ENCODE measurements at places on chromosomes 2 and 18.

GRCh38 chr2:178072000-178072382 lies 586 bp downstream of the PDE11A start:
- H3K36me3 ChIP-seq: no peaks in the 10 kb centered on the region
- H3K4me3 ChIP-seq: no peak overlapping the region

DNA sequence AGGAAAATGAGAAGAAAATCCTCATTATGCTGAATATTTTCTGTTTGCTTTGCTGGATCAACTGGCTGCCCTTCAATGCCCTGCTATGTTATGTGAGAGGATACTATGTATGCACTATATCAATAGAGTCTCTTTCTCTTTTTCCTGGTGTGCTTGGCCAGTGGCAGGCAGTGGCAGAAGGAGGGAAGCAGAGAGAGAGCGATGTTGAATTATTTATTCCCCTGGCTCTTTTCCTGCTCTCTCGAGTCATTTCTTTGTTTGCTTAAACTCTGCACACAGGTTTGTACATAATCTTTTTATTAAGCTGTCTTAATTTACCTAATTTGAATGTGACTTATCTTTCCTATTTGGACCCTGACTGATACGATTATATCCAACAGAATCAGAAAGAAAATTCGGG lies 1727.3 kb downstream of the SUCLG1 start:
- H3K36me3 ChIP-seq: no peaks in the 10 kb centered on the region
- no peaks in the 10 kb centered on the region for H3K4me1 ChIP-seq
- DNase-seq: no peak
- H3K4me3 ChIP-seq: no peak overlapping the region
- no peak overlapping the region for H3K27ac ChIP-seq

- no peak overlapping the region for H3K4me3 ChIP-seq
- H3K36me3 ChIP-seq: no peaks in the 10 kb centered on the region
- no peak for DNase-seq
- no peak overlapping the region for H3K27ac ChIP-seq
Measured at GRCh38 chr2:223042284-223042683, 9.7 kb upstream of the KCNE4 start.

DNA sequence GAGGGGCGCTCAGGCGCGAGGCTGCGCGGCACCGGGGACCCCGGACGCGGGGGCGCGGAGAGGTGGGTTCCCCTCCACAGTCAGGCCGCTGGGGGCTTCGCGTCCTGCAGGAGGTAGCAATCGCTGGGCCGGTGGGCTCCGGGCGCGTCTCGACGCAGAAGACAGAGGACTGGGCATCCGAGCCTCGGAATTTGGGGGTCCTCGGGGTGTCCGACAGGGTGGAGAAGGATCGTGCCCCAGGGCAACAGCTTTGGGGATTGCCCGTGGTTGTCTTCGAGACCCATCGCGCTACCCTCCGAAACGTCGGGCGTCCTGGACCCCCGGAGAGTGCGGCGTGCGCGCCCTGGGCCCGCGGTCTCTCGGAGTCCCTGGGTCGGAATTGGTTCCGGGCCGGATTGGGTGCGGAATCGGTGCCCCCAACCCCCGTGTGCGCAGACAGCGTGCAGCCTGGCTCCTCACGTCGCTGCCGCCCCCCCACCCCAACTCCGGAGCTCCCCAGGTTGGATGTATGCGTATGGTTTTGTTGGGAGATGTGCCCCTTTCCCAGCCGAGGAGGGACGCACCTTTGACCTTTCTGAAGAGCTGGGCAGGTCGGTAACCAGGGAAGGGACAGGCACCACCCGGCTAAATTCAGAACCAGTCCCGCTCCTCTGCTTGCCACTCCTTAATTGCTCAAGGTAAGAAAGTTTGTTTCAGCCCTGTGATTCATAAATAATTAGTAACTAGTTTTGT lies 750 bp downstream of the NPAS2 start:
- H3K27ac ChIP-seq: no peak overlapping the region
- peak overlapping the region; percentile 7 for H3K4me3 ChIP-seq
- DNase-seq: no peak

DNA sequence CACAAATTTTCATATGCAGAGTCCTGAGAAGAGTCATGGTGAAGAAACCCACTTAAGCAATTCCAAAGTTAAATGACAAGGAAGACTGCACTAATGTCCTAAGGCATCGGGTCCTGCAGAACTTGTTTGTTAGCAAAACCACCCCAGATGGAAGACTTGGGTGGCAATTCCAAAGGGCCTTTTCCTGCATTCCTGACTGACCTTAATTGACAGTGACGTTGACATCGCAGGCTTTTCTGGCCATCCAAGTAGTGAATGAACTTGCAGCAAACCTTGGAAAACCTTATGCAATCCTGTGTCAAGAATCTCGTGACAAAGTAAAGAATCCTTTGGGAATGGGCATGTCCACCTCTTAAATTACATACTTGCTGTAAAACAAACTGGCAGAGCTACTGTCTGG lies 112.5 kb upstream of the SH3BP4 start:
- H3K27me3 ChIP-seq: peaks cover 45% of the 10 kb centered on the region
- no peak for DNase-seq
- H3K27ac ChIP-seq: no peak overlapping the region
- H3K4me1 ChIP-seq: no peaks in the 10 kb centered on the region
- no peaks in the 10 kb centered on the region for H3K36me3 ChIP-seq
- no peak overlapping the region for H3K4me3 ChIP-seq

DNA sequence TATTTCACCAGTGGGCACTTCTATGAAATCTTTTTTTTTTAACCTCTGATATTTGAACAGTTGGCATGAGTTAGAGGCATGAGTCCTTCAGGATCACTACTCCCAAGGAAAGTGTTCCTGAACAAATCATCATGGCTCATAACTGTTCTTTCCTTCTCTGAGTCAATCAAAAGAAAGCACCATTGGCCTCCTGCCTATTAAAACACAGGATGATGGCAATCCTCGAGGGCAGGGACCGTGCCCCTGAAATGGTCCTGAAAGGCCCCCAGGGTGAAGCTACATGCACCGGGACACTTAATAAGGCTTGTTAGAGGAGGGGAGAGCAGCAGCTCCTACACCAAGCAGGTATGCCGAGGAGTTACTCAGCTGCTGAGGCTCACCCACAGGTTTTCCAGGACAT lies 43.5 kb downstream of the SLC14A2 start:
- H3K4me3 ChIP-seq: no peak overlapping the region
- no peak overlapping the region for H3K27ac ChIP-seq
- H3K27me3 ChIP-seq: no peaks in the 10 kb centered on the region
- peaks cover 9% of the 10 kb centered on the region for H3K4me1 ChIP-seq
- H3K36me3 ChIP-seq: no peaks in the 10 kb centered on the region

DNA sequence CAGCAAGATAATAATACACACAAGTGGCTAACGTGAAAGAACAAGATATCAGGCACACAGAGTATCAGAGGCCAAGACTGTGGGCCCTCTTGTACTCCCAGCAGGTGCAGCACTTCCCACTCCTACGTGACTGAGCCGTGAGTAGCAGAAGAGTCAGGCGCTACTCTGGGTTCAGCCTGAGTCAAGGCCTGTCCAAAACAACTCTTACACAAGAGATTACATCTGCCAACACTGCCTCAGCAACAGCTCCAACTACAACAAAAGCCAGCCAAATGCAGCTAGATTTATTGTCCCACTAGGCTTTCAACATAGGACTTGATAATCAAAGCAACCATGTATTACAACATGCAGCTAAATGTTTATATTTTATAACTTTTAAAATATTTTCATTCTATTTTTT lies 56.2 kb downstream of the ITSN2 start:
- peaks cover 3% of the 10 kb centered on the region for H3K4me1 ChIP-seq
- no peak for DNase-seq
- no peak overlapping the region for H3K4me3 ChIP-seq
- H3K27ac ChIP-seq: no peak overlapping the region
- H3K27me3 ChIP-seq: no peaks in the 10 kb centered on the region

- H3K4me3 ChIP-seq: no peak overlapping the region
- H3K4me1 ChIP-seq: peaks cover 2% of the 10 kb centered on the region
- H3K36me3 ChIP-seq: no peaks in the 10 kb centered on the region
- H3K27ac ChIP-seq: no peak overlapping the region
Measured at GRCh38 chr2:2703762-2704427, 372.8 kb upstream of the MYT1L start.

DNA sequence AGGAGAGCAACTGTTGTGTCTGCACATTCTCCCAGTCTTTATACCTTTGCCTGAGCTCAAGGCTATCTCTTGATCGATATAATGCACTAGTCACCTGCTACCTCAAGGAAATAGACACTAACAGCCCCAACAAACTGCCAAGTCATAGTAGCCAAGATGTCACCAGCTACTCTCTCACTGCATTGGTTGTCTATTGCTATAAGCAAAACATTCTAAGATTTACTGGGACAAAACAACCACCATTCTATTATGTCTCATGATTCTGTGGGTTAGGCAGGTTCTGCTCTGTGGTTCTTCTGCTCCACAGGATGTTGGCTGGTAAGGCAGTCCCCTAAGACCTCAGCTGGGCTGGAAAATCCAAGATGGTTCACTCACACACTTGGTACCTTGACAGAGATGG lies 28.5 kb upstream of the MLPH start:
- H3K4me3 ChIP-seq: no peak overlapping the region
- no peaks in the 10 kb centered on the region for H3K27me3 ChIP-seq
- no peak for DNase-seq
- H3K27ac ChIP-seq: no peak overlapping the region
- H3K36me3 ChIP-seq: peaks cover 4% of the 10 kb centered on the region

DNA sequence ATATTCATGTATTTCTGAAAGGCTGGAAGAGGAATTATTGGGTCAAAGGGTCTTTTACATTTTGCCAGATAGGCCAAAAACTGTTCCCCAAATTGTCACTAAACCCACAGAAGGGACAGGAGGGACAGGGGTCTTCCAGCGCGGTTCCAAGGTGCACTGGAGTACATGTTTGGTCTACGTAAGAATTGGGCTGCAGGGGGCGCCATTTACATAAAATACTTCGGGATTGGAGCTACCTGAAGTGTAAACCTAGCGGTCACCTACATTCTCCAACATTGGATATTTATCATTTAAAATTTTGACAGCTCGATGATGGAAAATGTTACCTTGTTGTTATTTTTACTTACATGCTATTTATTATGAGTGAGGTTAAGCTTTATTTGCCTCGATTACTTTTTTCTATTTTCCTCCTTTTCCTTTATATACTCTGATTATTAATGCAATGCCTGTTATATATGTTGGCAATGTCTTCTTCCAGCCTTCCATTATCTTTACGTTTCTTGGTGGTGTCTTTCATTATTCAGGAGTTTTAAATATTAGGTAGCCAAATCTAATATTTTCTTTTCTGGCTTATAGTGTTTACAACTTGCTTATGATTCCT lies 43.0 kb upstream of the RAB6C start:
- H3K27me3 ChIP-seq: peaks cover 24% of the 10 kb centered on the region
- DNase-seq: peak; percentile 36
- no peak overlapping the region for H3K4me3 ChIP-seq

- no peak for DNase-seq
- H3K27ac ChIP-seq: peak overlapping the region; percentile 99
- H3K4me1 ChIP-seq: peaks cover 37% of the 10 kb centered on the region
- H3K4me3 ChIP-seq: no peak overlapping the region
- H3K36me3 ChIP-seq: peaks cover 29% of the 10 kb centered on the region
Measured at GRCh38 chr2:121697108-121697631, 39.5 kb downstream of the NIFK start.

DNA sequence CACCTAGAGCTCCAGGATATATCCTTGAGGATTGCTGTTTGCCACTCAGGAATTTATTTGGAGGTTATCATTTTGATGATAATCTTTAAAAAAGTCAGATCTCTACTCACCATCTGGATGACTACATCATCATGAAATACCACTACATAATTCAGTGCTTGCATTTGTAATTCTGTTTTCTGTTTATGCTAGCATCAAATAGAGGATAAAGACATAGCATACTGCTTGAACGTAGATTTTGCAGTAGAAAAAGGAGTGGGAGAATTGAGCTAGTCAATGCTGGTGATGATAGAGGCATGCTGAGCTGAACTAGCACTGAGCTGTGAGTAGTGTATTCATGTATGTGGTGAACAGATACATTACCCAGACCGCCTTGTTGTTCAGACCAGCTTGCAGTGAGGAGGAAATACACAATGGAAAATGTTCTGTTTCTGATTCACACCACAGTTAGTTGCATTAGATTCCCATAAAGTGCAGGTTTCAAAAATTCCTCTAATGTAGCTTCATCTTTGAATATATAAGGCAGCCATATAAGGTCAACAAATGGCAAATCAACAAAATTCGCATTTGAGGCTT lies 68.8 kb upstream of the CDC42EP3 start:
- H3K36me3 ChIP-seq: peaks cover 3% of the 10 kb centered on the region
- H3K4me1 ChIP-seq: no peaks in the 10 kb centered on the region
- no peak overlapping the region for H3K4me3 ChIP-seq
- no peaks in the 10 kb centered on the region for H3K27me3 ChIP-seq
- no peak overlapping the region for H3K27ac ChIP-seq

GRCh38 chr2:43950383-43951008 lies 45.3 kb downstream of the LRPPRC start:
- peaks cover 62% of the 10 kb centered on the region for H3K36me3 ChIP-seq
- peak; percentile 16 for DNase-seq
- H3K4me1 ChIP-seq: peaks cover 11% of the 10 kb centered on the region
- H3K27ac ChIP-seq: no peak overlapping the region
- H3K4me3 ChIP-seq: no peak overlapping the region
- no peaks in the 10 kb centered on the region for H3K27me3 ChIP-seq

- H3K4me1 ChIP-seq: no peaks in the 10 kb centered on the region
- H3K4me3 ChIP-seq: no peak overlapping the region
- H3K36me3 ChIP-seq: no peaks in the 10 kb centered on the region
- DNase-seq: no peak
- no peaks in the 10 kb centered on the region for H3K27me3 ChIP-seq
Measured at GRCh38 chr2:179764710-179765109, 96.7 kb downstream of the ZNF385B start.

DNA sequence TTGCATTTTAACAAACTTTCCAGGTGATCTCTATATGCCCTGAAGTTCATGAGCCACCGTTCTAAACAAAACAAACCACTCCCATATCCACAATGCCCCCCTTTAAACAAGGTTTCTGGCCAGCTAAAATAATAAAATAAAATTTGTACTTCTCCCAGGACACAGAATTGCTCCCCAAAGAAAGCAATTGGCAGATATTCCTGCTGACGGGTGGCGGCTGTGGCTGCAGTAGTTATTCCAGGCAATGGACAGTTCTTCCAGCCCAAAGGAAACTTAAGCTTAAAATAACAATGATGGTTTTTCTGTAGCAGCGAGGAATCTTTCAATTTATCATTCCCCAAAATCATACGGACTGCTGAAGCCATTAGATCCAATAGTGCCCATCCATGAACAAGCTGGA lies 260.5 kb upstream of the ZNF521 start:
- no peaks in the 10 kb centered on the region for H3K36me3 ChIP-seq
- H3K4me3 ChIP-seq: no peak overlapping the region
- no peak overlapping the region for H3K27ac ChIP-seq
- no peak for DNase-seq
- H3K27me3 ChIP-seq: no peaks in the 10 kb centered on the region

- no peak overlapping the region for H3K27ac ChIP-seq
- H3K27me3 ChIP-seq: peaks cover 15% of the 10 kb centered on the region
- DNase-seq: no peak
- no peaks in the 10 kb centered on the region for H3K4me1 ChIP-seq
Measured at GRCh38 chr2:224195925-224196571, 157.0 kb upstream of the SERPINE2 start.

DNA sequence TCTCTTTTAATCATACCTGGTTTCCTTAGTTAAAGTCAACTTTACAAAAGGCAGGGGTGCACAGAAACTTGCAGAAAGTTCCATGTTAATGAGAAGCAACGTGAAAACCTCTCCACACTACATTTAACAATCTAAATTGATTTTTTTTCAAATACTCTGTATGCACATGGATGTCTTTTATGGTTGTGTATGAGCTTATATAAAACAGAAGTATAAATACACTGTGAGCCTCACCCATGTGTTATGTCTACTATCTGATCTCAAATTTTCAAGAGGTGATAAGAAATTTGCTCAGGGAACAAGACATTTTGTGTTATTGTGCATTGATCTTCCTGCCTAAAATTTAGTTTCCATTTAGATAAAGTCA lies 617.6 kb downstream of the ADCYAP1 start:
- H3K27me3 ChIP-seq: no peaks in the 10 kb centered on the region
- no peak for DNase-seq
- no peaks in the 10 kb centered on the region for H3K36me3 ChIP-seq

Data from effector memory CD8-positive, alpha-beta T cell (primary cell).